ENCODE measurements at places on chromosomes 7 and 10. TPM values are rescaled to one million over a fixed set of nuclear protein-coding genes. Genes with fewer than 3 reads are reported as not detected.

Gene ACSM6
- not detected for total RNA-seq

Gene EIF5AL1
- 0.09 TPM for total RNA-seq

Gene EMX2
- total RNA-seq, result 0.09 TPM

Gene PIK3CG
- 1.9 TPM for total RNA-seq

Gene GCK
- total RNA-seq, result 7.7 TPM

Gene AUTS2
- 298 TPM for total RNA-seq

Gene ABLIM1
- 112 TPM for total RNA-seq

Gene CH25H
- total RNA-seq, result 0.73 TPM

Gene GATA3
- 0.09 TPM for total RNA-seq

Gene CTTNBP2
- 63.5 TPM for total RNA-seq

Gene MKX
- 1.8 TPM for total RNA-seq

Gene MINPP1
- total RNA-seq, result 20.8 TPM

Gene GNG11
- 5.1 TPM for total RNA-seq

All from cerebellum (tissue), 4 donors.